ENCODE measurements at places on chromosomes 4 and X. TPM values are rescaled to one million over a fixed set of nuclear protein-coding genes. Genes with fewer than 3 reads are reported as not detected.

The DRD5 gene
- total RNA-seq, result not detected

The IGSF1 gene
- total RNA-seq, result 0.29 TPM

The KLHL13 gene
- total RNA-seq, result 13.8 TPM

- no peaks in the 10 kb centered on the region for H3K4me1 ChIP-seq
- no peak for DNase-seq
- H3K36me3 ChIP-seq, result no peaks in the 10 kb centered on the region
- no peak overlapping the region for H3K27ac ChIP-seq
- H3K4me3 ChIP-seq, result no peak overlapping the region
- H3K27me3 ChIP-seq, result no peaks in the 10 kb centered on the region
These were observed 119.1 kb downstream of the TSPAN5 start for GRCh38 chr4:98539299-98539698.

DNA sequence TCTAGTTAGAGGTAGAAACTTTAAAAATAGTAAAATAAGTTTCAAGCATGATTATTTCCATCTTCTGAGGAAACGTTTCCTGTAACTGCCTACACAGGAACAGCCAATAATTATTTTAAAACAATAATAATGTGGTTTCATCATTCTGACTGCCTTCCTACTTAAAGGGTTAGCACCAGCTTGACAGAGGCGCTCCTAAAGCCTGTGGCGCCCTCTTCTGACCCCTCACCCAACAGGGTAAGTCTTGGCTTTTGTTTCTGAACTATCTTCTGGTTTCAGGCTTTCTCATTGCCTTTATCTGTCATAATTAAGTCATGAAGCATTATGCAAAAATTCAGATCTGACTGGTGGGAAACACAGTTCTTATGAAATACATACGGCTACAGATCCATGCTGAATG, 96.7 kb downstream of the ITM2A start:
- no peak for DNase-seq
- H3K4me3 ChIP-seq, result no peak overlapping the region
- H3K27ac ChIP-seq, result no peak overlapping the region
- no peaks in the 10 kb centered on the region for H3K4me1 ChIP-seq
- no peaks in the 10 kb centered on the region for H3K36me3 ChIP-seq

DNA sequence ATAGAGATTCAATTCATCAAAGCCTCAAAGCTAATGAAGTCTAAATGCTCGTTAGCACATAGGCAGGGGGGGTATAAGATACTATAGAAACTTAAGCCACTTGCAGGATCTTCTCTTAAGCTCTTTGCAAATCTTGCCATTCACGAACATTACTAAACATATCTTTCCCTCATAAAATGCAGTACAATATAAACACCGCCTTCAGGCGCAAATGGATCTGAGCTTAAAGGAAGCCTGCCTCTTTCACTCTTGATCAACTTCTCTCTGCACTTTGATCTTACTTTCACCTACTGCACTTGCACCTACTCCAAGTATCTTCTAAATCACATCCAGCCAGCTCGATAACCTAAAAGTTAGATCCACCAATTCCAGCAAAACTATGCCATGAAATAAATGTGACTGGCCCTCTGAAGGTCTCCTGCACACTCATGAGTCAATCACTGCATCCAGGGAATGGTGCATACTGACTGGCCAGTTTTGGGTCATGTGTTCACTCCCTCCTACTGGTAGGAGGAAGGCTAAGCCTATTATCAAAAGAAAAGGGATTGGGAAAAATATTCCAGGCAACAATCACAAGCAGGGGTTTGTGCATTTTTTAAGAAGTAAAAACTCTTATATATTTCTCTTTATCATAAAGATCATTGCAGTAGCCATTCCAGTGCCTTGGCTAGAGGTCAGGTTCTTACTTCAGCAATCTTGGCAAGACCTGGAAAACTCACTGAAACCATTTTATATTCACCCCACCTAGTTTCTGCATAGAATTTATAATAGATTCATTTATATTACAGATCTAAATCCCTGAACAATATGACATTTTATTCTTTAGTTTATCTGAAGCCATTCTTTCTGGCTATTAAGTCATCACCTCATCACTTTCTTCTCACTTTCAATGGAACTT, 222.0 kb downstream of the PPP3CA start:
- peaks cover 18% of the 10 kb centered on the region for H3K4me1 ChIP-seq
- no peak overlapping the region for H3K27ac ChIP-seq
- no peaks in the 10 kb centered on the region for H3K27me3 ChIP-seq
- H3K4me3 ChIP-seq, result no peak overlapping the region
- H3K36me3 ChIP-seq, result no peaks in the 10 kb centered on the region

GRCh38 chr4:177057186-177057585, 252.5 kb upstream of the NEIL3 start:
- no peak overlapping the region for H3K4me3 ChIP-seq
- H3K27ac ChIP-seq, result no peak overlapping the region
- no peak for DNase-seq
- H3K27me3 ChIP-seq, result no peaks in the 10 kb centered on the region
- H3K36me3 ChIP-seq, result no peaks in the 10 kb centered on the region

- no peaks in the 10 kb centered on the region for H3K36me3 ChIP-seq
- DNase-seq, result peak; percentile 60
These were observed 92.0 kb downstream of the TMEM144 start for GRCh38 chr4:158302076-158302866.

DNA sequence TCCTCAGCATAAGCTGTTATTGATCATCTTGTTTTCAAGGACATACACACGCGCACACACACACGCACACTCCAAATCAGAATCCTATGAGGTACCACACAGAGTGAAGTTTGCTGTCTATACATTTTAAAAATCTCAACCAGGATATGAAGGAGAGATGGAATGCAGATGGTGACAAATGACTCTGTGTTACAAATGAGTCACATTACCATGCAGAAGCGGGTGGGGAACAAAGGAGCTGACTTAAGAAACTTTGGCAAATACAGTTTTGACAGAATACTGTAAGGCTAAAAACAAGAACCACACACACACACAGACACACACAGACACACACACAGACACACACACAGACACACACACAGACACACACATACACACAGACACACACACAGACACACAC, 81.7 kb downstream of the RELL1 start:
- H3K4me1 ChIP-seq, result peaks cover 14% of the 10 kb centered on the region
- no peak overlapping the region for H3K4me3 ChIP-seq

DNA sequence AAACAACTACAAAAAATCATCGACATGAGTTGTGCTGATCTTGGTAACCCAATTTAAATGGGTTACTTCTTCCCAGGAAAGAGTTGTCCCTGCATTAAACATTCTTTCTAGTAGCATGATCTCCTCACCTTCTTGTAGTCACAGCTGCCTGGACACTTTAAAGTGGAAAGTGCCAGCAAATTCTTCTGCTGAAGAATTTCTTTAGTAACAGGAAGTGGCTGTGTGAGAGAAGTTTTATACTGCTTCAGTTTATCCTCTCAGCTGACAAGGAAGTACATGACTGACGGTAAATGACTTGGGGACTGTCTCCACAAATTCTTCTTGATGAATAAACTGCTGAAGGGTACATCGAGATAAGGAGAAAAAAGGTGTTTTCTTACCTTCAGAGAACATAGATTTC, 18.2 kb upstream of the TNIP3 start:
- peak overlapping the region; percentile 44 for H3K4me3 ChIP-seq
- DNase-seq, result no peak
- H3K4me1 ChIP-seq, result peaks cover 8% of the 10 kb centered on the region
- no peaks in the 10 kb centered on the region for H3K27me3 ChIP-seq

Data from osteoblast (primary cell).